Motor neuron (in vitro differentiated cells): ENCODE measurements at places on chromosomes 12 and 14.

- ATAC-seq: no peak
Observed at GRCh38 chr12:40745386-40745785, 53.1 kb downstream of the CNTN1 start.

- ATAC-seq: no peak
Observed at GRCh38 chr12:112482733-112483132, 64.0 kb downstream of the PTPN11 start.

GRCh38 chr14:95382747-95383146 is 63.0 kb upstream of the CLMN start:
- no peak for ATAC-seq

GRCh38 chr12:10305411-10305810 is 2.3 kb upstream of the KLRD1 start:
- no peak for ATAC-seq

GRCh38 chr12:114476159-114476558 is 70.2 kb upstream of the TBX5 start:
- ATAC-seq: peak; percentile 53

- ATAC-seq: no peak
Observed at GRCh38 chr12:92553389-92553788, 149.4 kb upstream of the PLEKHG7 start.

DNA sequence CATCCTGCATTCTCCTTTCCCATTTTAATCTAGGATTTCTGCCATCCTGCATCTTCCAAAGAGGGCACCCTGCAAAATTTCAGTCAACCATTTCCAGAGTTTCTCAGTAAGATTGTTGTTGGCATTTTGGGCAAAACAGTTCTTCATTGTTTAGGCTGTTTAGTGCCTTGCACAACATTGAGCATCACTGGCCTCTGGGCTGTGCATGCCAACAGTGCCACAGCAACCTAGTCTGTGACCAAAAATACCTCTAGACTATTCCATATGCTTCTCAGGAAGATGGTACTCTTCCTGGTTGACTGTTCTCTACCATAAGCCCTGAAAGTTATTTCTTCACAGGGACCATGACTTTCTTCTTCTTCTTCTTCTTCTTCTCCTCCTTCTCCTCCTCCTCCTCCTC is 32.5 kb upstream of the ISM2 start:
- no peak for ATAC-seq

DNA sequence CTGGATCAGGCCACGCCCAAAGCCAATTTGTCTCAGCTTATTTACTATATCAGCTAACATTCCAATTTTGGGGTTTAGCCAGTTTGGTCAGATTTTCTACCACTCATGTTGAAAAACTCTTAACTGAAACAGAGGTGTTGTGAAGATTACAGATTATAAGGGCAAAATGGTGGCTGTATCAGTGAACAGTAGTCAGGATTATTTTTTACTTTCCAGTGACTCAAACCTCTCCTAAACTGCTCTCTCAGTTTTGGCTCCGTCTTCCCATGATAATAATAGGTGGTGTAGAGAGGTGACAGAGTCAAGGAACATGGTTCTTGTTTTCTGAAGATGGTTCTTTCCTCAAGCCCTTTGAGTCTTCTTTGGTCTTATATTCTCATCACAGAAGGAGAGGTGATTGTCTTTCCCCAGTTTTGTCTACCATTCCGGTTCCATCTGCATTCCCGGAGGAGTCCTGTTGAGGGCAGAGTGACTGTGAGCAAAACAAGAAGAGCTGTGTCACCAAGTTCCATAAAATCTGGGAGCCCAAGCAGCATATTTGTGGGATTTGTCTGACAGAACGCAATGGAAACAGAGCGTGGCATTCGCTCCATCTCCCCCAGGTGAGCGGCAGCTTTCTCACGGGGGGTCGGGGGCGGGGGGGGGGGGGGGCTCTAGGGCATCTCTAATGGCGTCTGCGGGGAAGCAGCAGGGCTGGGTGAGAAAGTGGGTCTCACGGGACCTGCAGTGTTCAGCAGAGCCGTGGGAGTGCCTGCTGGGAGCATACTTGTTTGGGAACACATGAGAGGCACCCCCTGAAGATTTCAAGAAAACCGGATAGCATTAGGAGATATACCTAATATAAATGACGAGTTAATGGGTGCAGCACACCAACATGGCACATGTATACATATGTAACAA is 59.1 kb downstream of the TBC1D30 start:
- ATAC-seq: no peak

DNA sequence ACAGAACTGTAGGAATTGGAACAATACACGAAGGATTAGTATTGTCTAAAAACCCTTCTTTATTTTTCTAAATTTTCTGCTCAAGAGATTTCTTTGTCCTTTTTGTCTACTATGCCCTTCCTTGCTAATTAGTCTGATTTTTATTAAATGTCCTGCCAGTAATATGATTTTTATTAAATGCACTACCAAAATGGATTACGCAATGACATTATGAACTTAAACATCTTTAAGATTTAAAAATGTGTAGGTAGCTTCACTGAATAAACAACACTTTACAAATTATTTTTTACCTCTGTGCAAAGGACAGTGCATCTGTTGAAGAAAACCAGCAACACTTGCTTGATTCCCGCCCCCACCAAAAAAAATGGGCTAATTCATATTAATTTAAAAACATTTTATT is 8.2 kb upstream of the PAX9 start:
- ATAC-seq: no peak

- no peak for ATAC-seq
Observed at GRCh38 chr14:104544362-104544961, 35.1 kb upstream of the C14orf180 start.

DNA sequence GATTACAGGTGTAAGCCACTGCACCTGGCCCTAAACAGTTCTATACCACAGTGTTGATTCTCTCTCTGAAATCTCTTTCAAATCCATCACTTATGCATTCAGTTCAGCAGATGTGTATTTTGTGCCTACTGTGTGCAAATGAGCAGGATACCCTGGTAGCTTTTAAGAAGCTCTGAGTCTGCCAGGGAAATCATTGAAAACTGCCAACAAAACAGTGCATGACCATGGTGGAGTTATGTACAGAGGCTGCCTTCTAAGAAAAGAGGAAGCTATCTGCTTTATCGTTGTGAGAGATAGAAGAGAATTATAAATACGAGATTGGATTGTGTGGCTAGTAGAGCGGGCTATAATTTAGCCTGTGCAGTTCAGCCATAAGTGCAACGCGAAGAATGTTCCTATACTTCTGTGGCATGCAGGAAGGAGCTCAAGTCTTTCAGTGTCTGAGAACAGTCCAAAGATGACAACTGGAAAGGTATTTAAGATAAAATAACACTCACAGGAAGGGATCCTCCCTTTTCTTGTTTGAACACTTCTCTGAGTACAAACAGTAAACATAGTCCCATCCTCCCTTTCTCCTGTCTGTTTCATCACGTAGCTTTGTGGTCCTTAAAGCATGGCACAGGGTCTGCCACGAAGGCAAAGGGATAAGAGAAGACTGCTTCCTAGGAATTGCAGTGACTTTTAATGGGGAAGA is 4.3 kb downstream of the DIP2B start:
- ATAC-seq: no peak

- ATAC-seq: no peak
Observed at GRCh38 chr14:51167587-51168214, 72.3 kb upstream of the TMX1 start.

- ATAC-seq: no peak
Observed at GRCh38 chr12:26406391-26406790, 211.0 kb downstream of the SSPN start.

DNA sequence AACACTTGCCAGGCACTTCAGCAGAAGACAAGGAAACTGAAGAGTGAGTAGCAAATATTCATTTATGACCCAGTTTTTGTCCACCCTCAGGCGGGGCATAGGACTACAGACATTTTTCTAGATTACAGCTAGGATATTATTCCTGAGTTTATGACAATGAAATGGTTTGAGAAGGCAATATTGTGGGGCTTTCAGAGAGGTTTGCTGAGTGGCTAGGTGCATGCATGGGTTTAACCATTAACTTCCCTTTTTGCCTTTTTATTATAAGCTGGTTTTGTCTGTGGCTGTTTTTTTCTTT is 104.0 kb upstream of the BCAT1 start:
- no peak for ATAC-seq

DNA sequence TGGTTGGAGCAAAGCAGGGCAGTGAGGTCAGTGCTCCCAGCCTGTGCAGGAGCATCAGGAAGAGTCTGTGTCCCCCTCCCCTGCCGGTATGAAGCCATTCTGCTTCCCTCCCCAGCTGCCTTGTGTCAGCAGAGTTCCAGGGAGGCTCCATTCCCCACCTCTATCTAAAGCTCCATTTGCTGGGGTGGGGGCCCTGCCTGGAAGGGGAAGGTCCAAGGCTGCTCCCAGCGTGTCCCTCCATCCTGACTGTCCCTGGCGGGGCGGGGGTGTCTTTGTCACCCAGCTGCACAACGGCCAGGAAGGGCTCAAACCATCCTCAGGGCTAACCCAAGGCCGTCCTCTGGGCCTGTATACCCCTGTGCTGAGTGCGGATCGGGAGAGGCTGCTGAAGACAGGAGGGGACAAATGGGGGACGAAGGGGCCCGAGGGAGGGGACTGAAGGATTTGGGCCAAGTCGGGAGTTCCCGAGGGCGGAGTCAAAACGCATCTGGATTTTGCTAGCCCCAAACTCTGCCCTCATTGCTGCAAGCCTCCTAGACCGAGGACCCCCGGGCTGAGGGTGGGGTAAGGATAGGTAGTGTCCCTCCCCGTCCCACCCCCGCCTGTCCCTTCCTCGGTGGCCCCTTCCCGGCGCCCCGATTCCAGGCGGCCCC is 748 bp upstream of the ACVRL1 start:
- peak; percentile 1 for ATAC-seq

GRCh38 chr12:131738196-131738595 is 27.3 kb downstream of the SFSWAP start:
- ATAC-seq: no peak

DNA sequence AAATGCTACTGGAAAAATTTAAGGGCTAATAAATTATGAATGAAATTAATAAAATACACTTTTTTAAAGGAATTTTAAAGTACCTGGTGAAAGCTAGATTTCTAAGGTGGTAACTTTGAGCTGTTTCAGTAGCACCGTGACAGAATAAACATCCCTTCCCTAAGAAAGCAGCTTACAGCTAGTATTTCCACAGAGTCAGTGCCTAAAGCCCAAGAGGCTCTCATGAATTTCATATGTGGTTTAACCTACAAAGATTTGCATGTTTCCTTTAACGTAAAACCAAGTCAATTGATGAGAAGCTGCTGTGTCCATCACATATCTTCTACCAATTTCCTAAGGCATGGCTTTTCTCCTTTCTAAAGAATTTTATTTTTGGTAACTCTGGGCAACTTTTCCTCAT is 56.8 kb downstream of the IFNG start:
- no peak for ATAC-seq

DNA sequence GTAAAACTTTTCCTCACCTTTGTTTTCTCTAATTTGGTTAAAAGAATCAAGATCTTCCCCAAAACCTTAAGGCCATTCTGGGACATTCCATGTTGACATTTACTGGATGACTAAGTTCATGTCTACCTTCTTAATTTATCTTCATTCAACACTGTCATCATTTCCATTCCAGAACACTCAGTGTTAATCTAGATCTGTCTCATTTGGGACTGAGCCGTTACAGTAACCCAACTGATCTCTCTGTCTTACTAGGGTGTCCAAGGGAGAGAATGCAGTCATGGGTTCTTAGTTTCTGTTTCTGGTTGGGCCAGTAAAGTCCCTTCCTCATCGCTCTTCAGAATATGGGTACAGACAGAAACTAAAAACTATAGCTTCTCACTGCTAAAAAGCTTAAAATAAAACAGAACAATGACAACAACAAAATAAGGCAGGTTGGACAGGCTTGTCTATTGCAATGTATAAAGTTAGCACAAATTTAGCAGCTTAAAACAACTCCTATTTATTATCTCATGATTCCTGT is 144.8 kb downstream of the ASCL1 start:
- no peak for ATAC-seq

DNA sequence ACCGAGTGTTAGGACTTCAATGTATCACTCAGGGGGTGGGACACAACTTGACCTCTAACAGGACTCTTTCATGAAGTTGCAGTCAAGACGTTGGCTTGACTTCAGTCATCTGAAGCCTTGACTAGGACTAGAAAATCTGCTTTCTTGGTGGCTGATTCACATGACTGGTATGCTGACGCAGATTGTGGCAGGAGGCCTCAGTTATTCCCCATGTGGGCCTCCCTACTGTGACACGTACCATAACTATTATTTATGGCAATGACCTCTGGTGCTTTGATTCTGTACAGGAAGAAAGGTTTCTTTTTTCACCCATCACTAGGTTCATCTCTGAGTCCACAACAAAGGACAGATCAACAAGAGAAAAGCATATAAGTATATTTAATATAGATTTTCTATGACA is 270.4 kb downstream of the NEDD1 start:
- no peak for ATAC-seq
